ENCODE measurements at places on chromosomes 4 and X. TPM values are rescaled to one million over a fixed set of nuclear protein-coding genes. Genes with fewer than 3 reads are reported as not detected.

- DNase-seq, result peak; percentile 61
Observed at GRCh38 chrX:149504226-149504914, 736 bp downstream of the IDS start.

The ANKRD50 gene
- 2.4 TPM for total RNA-seq

GRCh38 chr4:165457793-165458192 lies 79.0 kb downstream of the CPE start:
- DNase-seq, result no peak

DNA sequence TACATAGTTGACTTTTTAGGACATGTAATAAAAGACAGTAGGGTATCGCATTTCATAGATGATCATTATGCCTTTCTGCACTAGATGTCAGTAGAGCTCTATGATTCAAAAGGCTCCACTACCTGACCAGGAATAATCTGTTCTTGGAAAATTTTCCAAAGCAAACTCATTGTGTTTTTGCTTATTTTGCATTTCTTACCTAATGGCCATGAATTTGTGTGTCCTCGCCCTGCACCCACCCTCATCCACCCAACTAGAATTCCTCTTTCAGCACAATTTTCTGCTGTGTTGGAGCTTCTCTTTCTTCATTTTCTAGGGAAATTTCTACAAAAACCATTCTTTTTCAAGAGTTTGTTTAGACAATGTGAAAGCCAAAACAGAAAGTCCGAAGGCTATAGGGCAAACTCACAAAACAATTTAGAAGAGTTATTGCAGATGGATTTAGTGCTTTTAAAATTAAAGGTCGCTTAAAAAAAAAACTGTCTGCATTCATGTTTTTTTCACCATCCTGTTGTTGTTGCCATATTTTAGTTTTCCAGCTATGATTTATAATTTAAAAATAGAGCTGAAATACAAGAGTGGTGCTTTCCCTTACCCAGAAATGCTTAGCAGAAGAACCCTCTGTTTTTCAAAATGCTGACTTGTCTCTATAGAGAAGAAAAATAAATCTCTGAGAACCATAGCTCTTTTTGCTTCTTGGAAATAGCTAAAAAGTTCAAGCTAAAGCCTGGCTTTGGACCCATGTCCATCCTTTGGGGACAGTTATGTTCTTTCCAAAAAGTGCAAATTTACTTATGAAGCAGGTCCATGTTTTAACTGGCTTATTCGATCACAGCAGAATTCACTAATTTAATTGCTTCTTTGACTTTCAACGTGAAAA lies 183.7 kb downstream of the SPATA18 start:
- DNase-seq, result no peak

DNA sequence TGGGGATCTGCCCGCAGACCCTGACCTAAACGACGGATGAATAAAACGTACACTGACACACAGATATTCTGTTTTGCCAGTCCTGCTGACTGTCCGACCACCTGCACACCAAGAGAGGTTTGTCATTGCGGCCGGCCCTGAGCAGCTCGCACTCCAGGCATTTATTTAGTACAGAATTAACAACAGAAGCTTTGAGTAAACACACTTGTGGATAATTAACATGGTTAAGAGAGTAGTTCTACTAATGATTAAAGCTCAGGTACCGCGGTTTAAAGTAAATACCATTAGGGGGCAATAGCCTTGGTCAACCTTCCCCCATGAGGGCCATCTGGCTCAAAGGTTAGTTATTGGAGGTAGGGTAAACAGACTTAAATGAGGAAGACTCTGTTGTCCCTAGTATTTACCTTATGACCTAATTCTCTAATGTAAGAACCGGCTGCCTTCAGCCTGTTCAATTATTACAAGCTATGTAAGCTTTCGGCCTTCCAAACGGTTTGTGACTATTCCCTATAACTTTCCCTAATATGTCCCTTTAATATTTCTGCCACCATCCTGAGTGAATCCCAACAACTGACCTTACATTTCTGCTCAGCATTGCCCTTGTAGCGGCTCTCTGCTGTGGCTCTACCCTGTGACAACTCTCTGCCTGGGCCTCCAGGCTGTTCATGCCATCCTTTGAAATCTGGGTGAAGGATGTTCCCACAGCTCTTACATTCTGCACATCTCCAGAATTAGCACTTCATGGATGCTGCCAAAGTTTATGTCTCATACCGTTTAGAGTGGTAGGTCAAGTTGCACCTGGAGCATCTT lies 46.9 kb upstream of the SYTL5 start:
- DNase-seq, result no peak

- DNase-seq, result no peak
Observed at GRCh38 chr4:86870442-86871069, 21.4 kb upstream of the SLC10A6 start.

DNA sequence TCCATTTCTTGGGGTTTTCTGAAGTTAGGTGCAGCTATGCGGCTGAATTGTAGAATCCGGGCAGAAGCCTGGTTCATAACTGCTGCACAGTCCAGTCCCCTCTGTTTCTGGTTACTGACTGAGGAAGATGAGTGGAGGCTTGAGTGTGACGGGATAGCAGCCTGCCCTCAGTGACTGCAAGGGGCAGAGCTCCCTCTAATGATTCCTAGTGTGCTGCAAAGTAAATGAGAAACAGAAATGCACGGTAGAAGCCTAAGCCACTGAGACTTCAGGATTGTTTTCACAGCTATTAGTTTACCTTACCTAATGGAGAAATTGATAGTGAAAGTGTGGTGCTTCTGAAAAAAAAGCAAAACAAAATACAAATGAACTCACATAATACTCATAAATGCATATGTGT lies 189.2 kb downstream of the GPM6A start:
- DNase-seq, result no peak

GRCh38 chrX:140151316-140151715 lies 186.0 kb upstream of the CXorf66 start:
- DNase-seq, result no peak

DNA sequence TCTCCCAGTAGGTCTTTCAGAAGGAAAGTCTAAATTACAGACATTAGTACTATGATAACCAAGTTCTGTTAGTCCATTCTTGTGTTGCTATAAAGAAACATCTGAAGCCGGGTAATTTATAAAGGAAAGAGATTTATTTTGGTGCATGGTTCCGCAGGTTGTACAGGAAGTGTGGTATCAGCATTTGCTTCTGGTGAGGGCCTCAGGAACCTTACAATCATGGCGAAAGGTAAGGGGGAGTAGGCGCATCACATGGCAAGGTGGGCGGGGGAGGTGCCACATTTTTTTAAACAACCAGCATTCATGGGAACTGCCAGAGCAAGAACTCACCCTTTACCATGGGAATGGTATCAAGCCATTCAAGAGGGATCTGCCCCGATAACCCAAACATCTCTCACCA lies 26.2 kb upstream of the USP46 start:
- DNase-seq, result no peak

The ZNF280C gene
- total RNA-seq, result 6.3 TPM

The DCAF12L2 gene
- total RNA-seq, result not detected

GRCh38 chr4:84470204-84470785 lies 28.8 kb downstream of the NKX6-1 start:
- DNase-seq, result no peak

- no peak for DNase-seq
Observed at GRCh38 chrX:30270639-30271038, 23.7 kb downstream of the MAGEB1 start.

The POU3F4 gene
- not detected for total RNA-seq

The TRAPPC2 gene
- total RNA-seq, result 14.5 TPM

The SHOX gene
- not detected for total RNA-seq

The TCEAL3 gene
- 4.8 TPM for total RNA-seq

DNA sequence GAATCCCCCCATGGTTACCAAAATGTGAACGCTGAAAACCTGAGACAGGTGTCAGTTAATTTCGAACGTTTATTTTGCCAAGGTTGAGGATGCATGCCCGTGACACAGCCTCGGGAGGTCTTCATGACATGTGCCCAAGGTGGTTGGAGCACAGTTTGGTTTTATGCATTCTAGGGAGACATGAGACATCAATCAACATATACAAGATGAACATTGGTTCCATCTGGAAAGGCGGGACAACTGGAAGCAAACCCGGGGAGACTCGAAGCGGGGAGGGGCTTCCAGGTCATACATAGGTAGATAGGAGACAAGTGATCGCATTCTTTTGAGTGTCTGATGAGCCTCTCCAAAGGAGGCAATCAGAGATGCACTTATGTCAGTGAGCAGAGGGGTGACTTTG lies 11.0 kb upstream of the SH3BP2 start:
- DNase-seq, result no peak

GRCh38 chr4:169906104-169906503 lies 120.1 kb downstream of the MFAP3L start:
- DNase-seq, result no peak

The P2RY4 gene
- total RNA-seq, result 0.14 TPM

DNA sequence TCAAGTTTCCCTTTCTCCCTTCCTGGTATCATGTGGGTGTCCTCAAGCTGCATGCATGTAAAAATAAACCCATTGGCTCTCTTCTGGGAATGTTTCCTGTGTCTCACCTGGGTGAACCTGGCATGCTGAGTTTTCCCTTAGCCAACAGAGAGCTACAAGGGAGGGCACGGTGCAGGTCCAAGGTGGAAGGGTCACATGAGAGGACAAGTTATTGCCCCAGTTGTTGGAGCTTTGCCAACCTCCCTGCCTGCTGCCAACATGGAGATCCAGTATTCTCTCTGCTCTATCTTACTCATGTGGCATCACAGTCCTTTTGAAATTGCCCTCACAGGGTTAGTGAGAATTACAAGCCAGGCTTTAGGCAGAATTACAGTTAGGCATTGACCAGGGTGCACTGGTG lies 196.1 kb upstream of the GYPA start:
- DNase-seq, result no peak

The VGLL1 gene
- total RNA-seq, result not detected

- no peak for DNase-seq
Observed at GRCh38 chrX:63581398-63581797, 203.6 kb downstream of the ARHGEF9 start.

The SRPX2 gene
- total RNA-seq, result not detected

The UGT2B11 gene
- total RNA-seq, result not detected

The GYPE gene
- not detected for total RNA-seq

The MGARP gene
- total RNA-seq, result 0.27 TPM

DNA sequence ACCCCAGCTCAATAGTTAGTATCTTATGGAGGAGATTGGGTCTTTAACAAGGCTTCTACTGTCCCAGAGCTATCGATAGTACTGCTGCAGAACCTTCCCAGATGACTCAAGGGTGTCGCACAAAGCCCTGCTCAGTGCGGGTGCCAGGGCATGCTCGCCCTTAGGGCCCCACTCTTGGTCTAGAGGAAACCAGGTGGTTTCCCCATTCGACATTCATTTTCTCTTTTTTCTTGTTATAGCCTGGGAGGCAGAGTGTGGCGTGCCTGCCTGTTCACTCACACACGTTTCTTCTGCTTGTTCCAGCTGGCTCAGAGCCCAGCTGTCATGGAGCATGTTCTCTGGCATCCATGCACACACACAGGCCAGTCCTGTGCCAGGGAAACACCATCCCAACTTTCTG lies 144.5 kb downstream of the SMIM20 start:
- no peak for DNase-seq

The DCAF4L1 gene
- total RNA-seq, result 0.27 TPM

The PIR gene
- 4.6 TPM for total RNA-seq

DNA sequence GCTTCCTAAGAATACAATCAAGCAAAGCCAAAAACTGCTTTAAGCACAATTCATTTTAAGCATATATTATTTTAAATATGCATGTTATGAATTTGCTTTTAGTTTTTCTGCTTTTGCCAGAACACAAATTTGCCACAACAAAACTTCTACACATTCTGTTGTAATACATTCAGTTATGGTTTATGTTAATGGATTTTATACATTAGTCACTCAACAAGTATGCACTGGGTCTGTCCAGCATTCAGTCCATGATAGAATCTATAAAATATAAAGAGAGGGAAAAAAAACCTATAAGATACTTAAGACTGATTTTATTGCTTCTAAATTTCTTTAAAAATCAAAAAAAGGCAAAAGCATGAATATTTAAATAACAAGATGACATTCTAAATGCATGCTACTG lies 22.2 kb downstream of the IQCM start:
- no peak for DNase-seq

The NELFA gene
- total RNA-seq, result 53.8 TPM
